ENCODE measurements at places on chromosomes 3 and 15.

- DNase-seq: no peak
Measured at GRCh38 chr15:27806396-27806795, 292.7 kb downstream of the OCA2 start.

DNA sequence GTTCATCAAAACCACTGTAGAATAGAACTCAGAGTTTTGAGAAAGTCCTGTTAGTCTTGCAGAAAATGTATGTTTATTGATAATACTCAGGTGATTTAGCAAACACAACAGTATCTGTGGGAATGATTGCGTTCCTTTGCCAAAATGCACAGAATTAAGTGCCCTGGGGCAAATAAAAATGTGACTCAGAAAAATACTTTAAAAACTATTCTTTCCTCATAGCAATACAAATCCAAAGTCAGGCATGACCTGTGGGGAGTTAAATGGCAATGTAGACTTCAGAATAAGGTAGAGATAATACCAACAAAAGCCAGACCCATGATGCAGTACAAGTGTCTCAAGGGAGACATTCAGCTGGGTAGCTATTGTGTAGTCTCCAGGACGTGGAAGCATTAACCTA is 72.3 kb upstream of the SNTN start:
- DNase-seq: no peak

DNA sequence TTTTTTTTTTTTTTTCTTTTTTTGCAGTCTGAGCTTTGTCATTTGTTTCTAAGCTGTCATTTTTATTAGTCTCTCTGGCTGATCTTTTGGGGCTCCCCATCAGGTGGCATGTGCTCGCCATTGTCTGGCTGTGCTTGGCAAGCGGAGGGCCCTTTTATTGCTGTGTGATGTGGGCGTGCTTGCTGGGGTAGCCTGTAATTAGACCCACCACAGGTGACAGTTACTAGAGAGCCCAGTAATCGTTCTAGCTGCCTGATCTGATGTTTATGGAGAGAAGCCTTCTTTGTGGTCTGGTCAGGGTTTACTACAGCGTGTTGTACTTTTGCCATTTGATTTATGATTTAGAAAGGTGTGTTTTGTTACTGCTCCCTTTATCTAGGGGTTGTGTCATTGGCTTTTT is 179.9 kb downstream of the MCTP2 start:
- peak; percentile 76 for DNase-seq

- DNase-seq: no peak
Measured at GRCh38 chr3:168154089-168154488, 58.4 kb upstream of the GOLIM4 start.

- no peak for DNase-seq
Measured at GRCh38 chr3:5187920-5188418, 462 bp downstream of the EDEM1 start.
